ENCODE measurements at places on chromosomes 5 and 9. TPM values are rescaled to one million over a fixed set of nuclear protein-coding genes. Genes with fewer than 3 reads are reported as not detected.

IL5 gene
- not detected for total RNA-seq

INSL6 gene
- total RNA-seq: not detected

ADAMTSL1 gene
- 51.2 TPM for total RNA-seq

SVEP1 gene
- total RNA-seq: 9.8 TPM

OTP gene
- total RNA-seq: not detected

FOXD4L4 gene
- 0.08 TPM for total RNA-seq

CMBL gene
- total RNA-seq: 21.6 TPM

FGFR4 gene
- 0.12 TPM for total RNA-seq

FAM221B gene
- total RNA-seq: not detected

MARCOL gene
- not detected for total RNA-seq

LCN9 gene
- total RNA-seq: not detected

GPR151 gene
- not detected for total RNA-seq

ZDHHC11B gene
- 0.12 TPM for total RNA-seq

CDC25C gene
- 2.3 TPM for total RNA-seq

DMRT2 gene
- 0.45 TPM for total RNA-seq

GABRA6 gene
- not detected for total RNA-seq

ADAMTS16 gene
- total RNA-seq: 0.12 TPM

FOXD4L3 gene
- total RNA-seq: not detected

MIGA2 gene
- total RNA-seq: 12.4 TPM

BASP1 gene
- 53.4 TPM for total RNA-seq

TRIM7 gene
- 2.9 TPM for total RNA-seq

MYO10 gene
- 73.8 TPM for total RNA-seq

ARID3C gene
- total RNA-seq: 0.08 TPM

ANKRD34B gene
- total RNA-seq: not detected

TCF7 gene
- total RNA-seq: 0.94 TPM

QRFP gene
- not detected for total RNA-seq

C8G gene
- total RNA-seq: not detected

HMCN2 gene
- under 0.01 TPM for total RNA-seq

ADAMTS19 gene
- total RNA-seq: not detected

SH3TC2 gene
- 8.7 TPM for total RNA-seq

ADGRV1 gene
- total RNA-seq: 0.59 TPM

CHMP5 gene
- total RNA-seq: 115 TPM

ADGRD2 gene
- total RNA-seq: not detected

SH2D3C gene
- total RNA-seq: 0.08 TPM

SLC36A2 gene
- not detected for total RNA-seq

GRXCR2 gene
- total RNA-seq: not detected

PSD2 gene
- total RNA-seq: under 0.01 TPM

SLC34A1 gene
- not detected for total RNA-seq

HCN1 gene
- total RNA-seq: 0.30 TPM

TOR2A gene
- total RNA-seq: 2.8 TPM

Measured in smooth muscle cell of the coronary artery (primary cell).